BJ (cell line): ENCODE measurements at places on chromosomes 2 and 18.

- DNase-seq: no peak
Observed at GRCh38 chr18:38552732-38553321, 987.2 kb upstream of the CELF4 start.

DNA sequence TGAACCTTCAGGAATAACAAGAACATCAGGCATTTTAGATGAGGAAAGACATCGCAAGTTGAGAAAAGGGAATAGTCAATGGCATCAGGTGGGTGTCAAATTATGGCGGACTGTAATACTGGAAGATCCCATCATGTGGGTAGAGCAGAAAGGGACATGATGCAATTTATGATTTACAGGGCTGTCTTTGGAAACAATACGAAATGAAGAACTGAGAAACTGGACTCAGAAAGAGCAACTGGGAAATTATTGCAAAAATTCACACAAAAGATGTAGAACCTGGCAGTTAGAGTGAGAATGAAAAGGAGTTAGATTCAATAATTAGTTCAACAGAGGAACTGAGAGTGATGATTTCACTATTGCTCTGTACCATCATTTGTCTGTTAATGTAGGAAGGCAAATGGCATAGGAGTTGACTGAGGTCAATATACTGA lies 1635.0 kb upstream of the ACVR2A start:
- DNase-seq: no peak

DNA sequence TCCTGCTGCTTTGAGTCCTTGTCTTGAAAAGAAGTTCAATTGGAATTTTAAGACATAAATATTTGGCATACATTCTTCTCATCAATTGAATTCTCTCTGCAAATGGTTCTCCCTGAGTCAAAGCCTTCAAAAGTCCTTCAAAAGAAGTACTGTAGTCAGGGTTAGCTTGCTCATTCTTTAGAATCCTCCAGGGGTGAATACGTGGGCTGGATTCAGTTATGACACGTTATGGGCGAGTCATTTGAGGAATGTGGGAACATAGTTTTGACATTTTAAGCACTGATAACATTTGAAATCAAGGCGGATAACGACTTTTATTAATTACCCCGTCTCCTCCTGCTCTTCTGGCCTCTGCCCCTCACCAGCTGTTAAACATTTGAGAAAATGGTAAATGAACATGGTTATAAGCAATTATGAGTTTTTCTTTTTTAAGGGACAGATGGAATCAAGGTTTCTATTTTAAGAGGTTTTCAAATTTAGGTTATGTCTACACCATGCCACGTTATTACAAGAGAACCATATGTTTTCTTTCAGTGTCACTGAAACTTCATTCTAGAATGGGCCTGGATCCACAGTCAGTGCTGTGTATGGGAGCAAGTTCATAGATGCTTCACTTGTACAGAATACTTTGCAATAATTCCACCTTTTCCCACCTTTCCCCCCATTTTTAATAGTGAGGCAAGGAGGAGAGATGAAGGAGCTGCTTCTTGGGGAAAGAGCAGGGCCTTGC lies 273.1 kb downstream of the TSN start:
- DNase-seq: peak; percentile 80

DNA sequence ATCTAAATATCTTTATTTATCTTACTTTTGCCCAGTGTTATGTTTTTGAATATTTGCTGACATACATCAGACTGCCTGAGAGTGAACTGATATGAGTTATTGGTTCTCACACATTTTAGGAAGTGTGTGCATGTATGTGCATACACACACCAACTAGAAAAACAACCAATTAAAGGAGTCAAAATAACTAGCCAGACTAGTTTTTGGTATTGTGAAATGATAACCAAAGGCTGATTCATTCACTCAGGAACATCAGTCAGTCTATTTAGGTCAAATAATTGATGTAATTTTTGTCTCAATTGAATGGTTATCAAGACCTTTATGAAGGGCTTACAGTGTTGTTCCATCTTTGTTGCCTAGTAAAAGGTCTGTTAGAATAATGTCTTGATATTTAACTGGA lies 369.3 kb upstream of the VRK2 start:
- no peak for DNase-seq

GRCh38 chr18:23712445-23712844 lies 23.2 kb downstream of the LAMA3 start:
- DNase-seq: no peak

DNA sequence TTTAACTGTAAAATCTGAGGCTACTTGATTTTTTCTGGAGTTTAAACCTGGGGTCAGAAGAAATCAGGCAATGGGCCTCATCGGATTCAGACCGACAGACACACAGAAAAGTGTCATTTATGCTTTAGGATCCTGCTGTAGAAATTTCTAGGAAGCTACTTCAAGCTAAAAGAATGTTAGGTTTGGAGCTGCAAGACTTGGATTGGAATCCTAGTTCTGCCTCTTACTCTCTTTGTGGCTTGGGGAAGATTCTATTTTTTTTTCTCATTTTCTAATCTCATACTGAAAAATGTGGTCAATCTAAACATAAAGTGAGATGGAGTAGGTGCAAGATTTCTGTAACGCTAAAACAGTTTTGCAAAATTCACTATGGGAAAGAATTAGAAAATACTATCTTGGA lies 48.8 kb upstream of the KCNE4 start:
- no peak for DNase-seq

DNA sequence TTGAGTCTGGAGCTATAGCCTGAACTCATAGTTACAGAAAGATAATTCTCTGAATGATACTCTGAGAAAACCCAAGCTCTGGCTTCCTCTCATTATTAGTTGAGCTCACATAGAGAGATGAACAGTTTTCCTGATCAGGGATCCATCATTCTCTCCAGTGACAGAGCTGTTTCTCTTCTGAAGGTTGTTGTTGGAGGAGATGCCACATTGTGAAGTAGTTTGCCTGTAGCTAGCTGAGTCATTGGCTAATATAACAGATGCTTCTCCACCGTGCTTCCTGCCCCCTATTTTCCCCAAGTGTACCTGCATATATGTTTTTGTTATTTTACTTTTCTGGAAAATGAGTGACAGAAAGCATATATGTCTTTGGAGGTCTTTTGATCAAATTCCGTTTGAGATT lies 64.6 kb downstream of the OSBPL6 start:
- DNase-seq: no peak

DNA sequence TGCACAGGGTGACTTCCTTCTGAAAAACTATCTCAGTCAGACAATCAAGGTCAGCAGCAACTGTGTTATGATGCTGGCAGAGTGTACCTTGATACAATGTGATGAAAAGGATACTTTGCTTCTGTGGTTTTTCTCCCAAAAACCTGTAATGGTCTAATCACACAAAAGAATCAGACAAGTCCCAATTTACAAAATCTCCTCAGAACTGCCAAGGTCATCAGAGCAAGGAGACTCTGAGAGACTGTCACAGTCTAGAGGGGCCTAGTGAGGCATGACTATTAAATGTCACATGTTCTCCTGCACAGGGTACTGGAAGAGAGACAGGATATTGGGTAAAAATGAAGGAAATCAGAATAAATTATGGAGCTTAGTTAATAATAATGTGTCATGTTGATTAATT lies 185.4 kb downstream of the ST6GAL2 start:
- no peak for DNase-seq

GRCh38 chr2:236047886-236048540 lies 120.2 kb downstream of the GBX2 start:
- DNase-seq: no peak

DNA sequence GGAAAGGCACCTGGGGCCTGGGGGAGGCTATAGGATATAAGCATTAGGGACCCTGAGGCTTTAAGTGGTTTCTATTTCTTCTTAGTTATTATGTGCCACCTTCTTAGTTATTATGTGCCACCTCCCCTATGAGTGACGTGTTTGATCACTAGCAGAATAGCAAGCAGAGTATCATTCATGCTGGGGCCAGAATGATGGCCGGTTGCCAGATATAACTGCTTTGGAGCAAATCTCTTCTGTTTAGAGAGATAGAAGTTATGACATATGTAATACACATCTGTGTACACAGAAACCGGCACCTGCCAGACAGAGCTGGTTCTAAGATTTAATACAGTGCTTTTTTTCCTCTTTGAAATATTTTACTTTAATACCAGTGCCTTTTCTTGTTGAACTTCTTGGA lies 29.4 kb downstream of the LIPG start:
- no peak for DNase-seq

DNA sequence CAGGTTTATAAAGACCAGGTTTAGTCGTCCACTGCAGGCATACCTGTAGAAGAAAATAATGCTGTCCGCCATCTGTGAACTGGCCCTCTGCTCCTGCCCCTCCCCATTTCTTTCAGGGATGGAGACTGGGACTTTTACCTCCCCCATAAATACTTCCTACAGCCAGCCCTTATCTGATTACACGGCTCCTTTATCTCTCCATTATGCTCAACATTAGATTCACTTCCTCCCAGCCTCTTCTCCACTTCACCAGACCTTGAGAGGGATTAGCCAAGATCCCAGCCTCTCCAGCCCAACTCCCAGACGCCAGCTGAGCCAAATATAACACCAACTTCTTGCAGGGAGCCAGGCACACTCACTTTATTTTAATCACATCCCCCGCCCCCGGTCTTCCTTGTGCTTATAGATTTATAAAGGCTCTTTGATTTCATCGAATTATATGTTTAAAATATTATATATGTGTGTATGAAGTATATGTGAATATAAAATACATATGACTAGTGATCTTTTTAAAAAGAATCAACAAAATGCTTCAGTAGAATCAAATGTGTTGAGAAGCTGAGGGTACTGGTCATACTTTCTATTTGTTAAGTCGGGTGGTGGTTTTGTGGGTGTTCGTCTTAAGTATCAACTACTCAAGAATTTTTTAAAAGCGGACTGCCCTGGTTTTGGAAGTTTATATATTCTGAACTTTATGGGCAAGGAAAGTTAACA lies 81.0 kb downstream of the SPRED2 start:
- no peak for DNase-seq

GRCh38 chr2:207869784-207870778 lies 100.4 kb upstream of the FZD5 start:
- peak; percentile 68 for DNase-seq

- DNase-seq: no peak
Observed at GRCh38 chr18:35968278-35968880, 4.1 kb upstream of the RMP24 start.

GRCh38 chr2:46689993-46690392 lies 210.6 kb downstream of the TMEM247 start:
- DNase-seq: peak; percentile 78

- no peak for DNase-seq
Observed at GRCh38 chr18:52310651-52311050, 29.3 kb upstream of the DCC start.

GRCh38 chr2:175256806-175257585 lies 75.5 kb upstream of the ATP5MC3 start:
- no peak for DNase-seq

- no peak for DNase-seq
Observed at GRCh38 chr2:5125017-5125730, 567.0 kb upstream of the SOX11 start.

DNA sequence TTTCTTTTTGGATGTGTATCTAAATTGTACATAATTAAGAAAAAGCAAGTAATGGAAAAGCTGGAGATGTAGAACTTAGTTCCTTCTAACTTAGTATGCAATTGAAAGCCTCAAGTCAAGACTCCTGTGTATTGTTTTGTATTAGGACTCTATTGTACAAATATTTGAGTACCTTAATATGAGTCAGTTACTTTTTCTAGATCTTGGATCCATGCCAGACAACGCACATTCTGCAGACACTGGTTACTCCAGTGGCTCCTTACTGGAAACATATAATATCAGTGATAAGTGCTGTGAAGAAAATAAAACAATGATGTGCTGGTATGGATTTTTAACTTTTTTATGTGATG lies 1.5 kb downstream of the SLC39A10 start:
- DNase-seq: peak; percentile 19

- DNase-seq: no peak
Observed at GRCh38 chr18:23992089-23992940, 22.2 kb upstream of the TTC39C start.

DNA sequence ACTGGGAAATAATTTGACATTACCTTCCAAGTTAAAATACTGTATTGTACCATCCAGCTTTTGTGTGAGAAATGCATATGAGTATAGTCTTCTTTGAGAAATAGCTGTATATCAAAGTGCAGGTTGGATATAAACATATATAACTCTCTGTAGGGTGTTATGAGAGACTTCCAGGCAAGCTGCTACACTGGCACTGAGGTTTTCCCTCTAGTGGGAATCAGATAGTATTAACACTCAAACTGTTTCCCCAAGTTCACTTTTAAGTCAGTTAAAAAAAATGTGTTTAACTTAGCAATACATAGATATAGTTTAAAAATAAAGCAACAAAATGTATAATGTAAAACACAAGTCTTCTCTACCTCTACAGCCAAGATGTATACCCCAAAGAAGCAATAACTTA lies 368.4 kb upstream of the SLC8A1 start:
- no peak for DNase-seq

DNA sequence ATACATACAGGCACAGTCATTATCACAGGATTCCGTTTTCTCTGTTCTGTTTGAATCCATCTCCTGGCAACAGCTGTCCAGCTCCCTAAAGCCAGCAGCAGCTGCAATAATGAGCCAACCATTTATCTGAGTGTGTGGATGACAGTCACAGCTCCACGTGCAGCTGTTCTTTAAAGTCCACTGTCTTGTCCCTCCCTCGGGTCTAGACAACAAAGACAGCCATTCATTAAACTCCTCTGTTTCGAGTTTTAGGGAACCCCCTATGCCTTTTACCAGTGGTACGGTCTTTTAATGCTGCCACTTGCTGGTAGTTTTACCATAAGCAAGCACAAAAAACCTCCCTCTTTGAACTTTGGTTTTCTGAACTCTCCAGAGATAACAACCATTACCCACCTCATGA lies 16.0 kb upstream of the MSGN1 start:
- DNase-seq: no peak
